ENCODE measurements at places on chromosomes 4 and X.

- DNase-seq, result no peak
Measured at GRCh38 chr4:35938936-35939335, 305.4 kb downstream of the ARAP2 start.

- DNase-seq, result no peak
Measured at GRCh38 chr4:188015025-188015940, 19.7 kb downstream of the ZFP42 start.

GRCh38 chrX:120731386-120731785 is 101.5 kb upstream of the C1GALT1C1 start:
- no peak for DNase-seq

- no peak for DNase-seq
Measured at GRCh38 chr4:154593868-154594267, 3.3 kb upstream of the FGA start.

DNA sequence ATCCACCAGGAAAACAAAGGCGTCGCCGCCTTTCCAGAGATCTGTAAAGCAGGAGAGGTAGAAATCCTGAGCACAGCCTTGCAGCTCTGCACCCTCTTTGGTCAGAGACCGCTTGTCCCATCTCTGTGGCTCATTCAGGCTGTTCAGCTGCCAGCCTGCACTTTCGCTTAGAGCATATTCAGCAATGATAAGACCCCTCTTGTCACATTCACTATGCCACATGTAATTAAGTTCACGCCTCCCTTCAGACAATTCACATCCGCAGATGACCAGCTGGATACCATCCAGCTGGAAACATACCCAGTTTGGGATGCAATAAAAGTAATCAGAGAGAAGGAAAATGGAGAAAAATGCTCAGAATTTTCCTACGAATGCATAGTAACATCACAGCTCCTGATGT is 335.4 kb downstream of the UNC5C start:
- DNase-seq, result no peak

DNA sequence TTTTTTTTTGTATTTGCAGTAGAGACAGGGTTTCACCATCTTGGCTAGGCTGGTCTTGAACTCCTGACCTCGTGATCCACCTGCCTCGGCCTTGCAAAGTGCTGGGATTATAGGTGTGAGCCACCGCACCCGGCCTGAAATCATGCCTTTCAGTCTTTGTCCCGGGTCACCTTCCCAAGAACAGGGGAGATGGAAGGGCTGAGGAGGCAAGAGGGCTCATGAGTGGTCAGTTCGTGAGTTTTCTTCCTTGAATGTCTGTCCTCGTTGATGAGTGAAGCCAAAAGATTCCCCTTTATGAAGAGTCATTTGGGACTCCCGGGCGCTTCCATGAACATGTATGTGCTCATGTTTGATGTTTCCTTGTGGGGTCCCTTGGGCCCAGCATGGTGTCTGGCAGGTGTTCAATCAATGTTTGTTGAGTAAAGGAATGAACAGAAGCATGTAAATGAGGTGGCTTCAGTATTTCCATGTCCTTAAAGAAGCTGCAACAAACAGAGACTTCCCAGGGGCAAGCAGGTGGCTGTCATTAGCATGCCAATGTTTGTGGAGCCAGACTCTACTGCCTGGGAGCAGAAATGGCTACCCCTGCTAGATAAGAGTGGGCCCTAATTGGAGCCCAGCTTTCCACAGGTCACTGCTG is 3.4 kb upstream of the SEPTIN6 start:
- no peak for DNase-seq

DNA sequence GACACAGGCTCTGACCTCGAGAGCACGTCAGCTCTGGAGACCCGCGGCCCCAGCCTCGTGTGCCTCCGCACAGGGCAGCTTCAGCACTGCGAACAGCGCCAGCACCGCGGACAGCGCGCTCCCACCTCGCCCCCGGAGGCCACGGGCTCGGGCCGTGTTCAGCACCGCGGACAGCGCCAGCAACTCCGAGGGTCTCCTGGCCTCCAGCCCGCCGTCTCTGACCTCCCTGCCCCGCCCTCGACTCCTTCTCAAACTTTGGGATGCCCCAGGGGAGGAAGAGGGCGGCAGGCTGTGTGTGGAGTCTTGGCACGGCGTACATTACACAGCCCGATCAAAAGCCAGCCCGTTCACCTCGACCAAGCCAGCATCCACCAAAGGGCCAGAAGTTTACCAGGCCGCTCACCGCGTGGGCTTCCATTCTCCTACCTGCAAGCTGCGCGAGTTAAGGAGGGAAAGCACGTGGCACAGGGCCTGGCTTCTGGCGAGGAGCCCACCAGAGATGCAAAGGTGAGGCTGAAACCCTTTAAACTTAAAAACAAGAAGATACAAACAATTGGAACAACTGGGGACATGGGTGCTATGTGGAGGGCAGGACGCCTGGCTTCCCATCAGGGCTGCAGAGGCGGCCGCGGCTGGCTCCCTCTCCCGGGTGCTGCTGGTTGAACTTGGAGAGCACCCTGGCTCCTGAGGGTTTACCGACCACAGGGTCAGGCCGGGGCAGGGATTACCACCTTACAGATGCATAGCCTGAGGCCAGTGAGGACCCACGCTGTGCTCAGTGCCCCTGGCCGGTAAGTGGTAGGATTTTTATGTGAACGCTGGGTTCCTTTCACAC is 4.5 kb upstream of the NKX1-1 start:
- DNase-seq, result no peak

DNA sequence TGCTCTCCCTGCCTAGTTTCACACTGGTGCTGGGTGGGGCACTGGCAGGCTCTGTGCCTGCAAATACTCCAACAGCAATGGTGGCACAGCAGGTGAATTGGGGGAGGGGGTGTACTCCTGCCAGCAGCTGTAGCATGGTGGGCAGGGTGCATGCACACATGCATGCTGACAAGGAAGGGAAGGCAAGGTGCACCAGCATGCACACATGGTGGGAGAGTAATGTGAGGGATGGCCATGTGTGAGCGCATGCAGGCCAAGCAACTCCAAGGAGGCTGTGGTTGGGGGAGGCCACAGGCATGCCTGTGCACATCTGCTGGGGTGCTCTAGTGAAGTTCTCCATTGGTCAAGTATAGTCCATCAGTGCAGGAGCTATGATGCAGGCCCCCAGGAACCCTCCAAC is 54.5 kb upstream of the INPP4B start:
- no peak for DNase-seq

- no peak for DNase-seq
Measured at GRCh38 chr4:10841697-10842096, 157.1 kb upstream of the CLNK start.

- DNase-seq, result no peak
Measured at GRCh38 chrX:2696698-2697215, 5.7 kb downstream of the CD99 start.

GRCh38 chrX:139203651-139204570 is 326.6 kb upstream of the F9 start:
- DNase-seq, result no peak

DNA sequence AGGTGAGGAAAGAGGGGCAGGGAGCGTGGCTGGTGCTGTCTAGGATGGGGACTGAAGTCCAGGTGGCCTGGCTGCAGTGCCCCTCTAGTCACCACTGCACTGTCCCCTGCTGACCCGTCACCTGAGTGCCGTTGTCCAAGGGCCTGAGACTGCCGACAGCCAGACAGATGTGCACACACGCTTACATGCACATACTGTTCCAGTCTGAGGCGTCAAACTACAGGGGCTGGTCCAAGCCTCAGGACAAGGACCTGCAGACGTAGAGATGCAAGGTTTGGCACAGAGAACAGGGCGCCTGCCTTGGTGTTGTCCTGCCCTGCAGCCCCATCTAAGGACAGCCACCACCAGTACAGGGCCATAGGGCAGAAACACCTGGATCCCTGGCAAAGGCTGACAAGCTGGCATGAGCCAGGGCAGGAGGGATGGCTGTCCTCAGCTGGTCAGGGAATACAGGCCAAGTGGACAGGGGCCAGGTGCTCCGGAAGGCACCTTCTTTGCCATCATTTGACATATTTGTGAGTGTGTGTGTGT is 1.7 kb downstream of the SLC2A9 start:
- DNase-seq, result no peak

GRCh38 chr4:38145741-38146140 is 185.5 kb downstream of the PTTG2 start:
- DNase-seq, result no peak

DNA sequence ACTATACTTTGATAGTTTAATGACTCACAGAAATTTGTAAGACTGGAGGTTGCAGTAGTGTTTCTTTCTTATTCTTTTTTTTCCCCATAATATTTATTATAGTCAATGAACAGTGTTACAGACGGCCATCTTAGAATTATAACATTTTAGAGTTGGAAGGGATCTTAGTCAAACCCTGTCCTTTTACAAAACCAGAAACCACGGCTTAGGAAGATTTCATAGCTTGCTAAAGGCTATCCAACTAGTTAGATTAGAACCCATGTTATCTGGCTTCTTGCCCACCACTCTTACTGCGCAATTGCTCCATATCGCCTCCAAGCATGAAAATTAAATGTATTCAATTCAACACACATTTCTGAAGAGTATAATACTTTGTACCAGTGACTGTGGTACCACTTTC is 1.1 kb downstream of the XIAP start:
- no peak for DNase-seq

DNA sequence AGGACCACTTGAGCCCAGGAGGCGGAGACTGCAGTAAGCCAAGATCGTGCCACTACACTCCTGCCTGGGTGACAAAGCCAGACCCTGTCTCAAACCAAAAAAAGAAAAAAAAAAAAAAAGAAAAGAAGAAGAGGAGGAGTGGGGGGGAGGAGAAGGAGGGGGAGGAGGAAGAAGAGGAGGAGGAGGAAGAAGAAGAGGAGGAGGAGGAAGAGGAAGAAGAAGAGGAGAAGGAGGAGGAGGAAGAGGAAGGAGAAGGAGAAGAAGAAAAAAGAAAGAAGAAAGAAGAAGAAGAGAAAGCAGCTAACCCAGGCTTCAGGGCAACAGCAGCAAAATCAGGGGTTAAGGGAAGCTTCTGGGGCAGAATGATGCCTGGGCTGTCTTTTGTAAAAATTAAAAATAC is 27.5 kb downstream of the VMA21 start:
- no peak for DNase-seq

- DNase-seq, result no peak
Measured at GRCh38 chr4:8391972-8392371, 48.6 kb downstream of the ACOX3 start.

- no peak for DNase-seq
Measured at GRCh38 chr4:8403976-8404375, 36.5 kb downstream of the ACOX3 start.

DNA sequence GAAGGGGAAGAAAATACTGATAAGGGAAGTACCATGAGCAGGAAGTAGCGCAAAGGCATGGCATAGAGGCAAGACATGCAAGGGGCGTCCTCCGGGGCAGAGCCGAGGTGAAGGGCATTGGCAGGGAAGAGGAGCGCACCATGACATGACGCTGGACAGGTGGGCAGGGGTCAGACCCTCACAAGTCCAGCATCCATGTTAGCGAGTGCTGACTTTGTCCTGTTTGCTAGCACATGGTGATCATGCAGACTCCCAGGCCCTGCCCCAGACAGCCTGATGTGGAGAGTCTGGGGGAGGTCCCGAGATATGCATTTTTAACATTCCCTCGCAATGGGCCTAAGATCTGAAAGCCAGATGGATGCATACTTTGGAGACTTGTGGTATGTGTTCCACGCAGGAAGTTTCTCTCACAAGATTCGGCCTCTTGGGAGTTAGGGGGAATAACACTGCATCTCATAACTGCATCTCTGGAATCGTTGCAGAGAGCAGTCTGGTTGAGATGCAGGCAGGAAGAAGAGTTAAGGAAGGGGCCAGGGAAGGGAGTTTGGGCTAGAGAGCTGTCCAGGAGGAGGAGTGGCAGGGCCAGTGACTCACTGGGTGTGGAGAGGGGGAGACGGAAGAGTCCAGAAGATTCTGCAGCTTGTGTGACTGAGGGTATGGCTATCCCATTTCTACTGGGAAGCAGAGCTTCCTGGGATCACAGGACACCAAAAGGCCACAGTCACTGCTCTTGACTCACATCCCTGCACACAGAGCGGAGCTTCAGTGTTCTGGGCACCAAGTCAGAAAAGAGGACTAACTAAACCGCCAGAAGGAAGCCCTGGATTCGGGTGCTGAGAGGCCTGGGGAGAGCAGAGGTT is 59.7 kb downstream of the FAM184B start:
- DNase-seq, result no peak

- no peak for DNase-seq
Measured at GRCh38 chr4:13521047-13521446, 23.3 kb downstream of the NKX3-2 start.

GRCh38 chr4:88761861-88762523 is 64.4 kb upstream of the NAP1L5 start:
- no peak for DNase-seq

DNA sequence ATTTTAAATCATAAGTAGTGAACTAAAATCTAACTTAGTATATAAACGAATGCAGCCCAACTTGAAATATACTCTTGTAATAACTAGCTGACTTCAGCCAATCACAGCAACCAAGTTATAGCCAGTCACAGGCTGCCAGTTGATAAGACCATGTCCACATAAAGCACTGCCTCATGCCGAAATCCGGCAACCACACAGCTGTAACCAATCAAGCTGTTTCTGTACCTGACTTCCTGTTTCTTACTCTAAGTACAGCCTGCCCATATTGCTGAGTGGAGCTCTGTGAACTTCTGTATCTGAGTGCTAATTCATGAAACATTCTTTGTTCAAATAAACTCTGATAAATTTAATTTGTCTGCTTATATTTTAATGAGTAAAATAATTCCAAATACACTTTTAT is 805.3 kb upstream of the EPHA5 start:
- DNase-seq, result no peak

DNA sequence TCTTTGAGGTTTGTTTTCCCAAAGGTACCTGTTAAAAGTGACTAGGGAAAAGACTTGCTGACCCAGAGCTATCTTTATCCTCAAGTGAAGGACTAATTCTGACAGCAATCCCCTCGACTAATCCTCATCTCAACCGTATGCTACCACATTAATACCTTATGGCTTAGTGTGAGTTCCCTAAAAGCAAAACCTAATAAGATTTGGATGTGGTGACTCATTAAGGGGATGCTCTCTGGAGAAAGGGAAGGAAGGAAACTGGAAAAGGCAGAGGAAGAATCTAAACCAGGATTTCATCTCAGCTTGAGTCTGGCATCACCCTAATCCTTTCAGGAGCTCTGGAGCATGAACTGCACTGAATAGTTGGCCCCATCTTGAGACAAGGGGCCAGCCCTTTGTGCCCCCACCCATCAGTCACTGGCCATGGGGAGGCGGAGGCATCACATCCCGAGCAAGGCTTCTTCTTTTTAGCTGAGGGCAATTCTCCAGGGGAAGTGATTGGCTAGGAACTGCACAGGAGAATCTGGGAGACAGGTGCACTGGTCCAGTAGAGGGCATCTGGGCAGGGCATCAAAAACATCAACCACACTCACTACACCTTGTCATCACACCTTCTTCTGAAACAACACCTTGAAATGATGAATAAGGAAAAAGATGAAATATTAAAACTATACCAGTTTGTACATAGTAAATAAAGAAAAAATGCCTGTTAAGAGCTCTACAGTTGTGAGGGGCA is 6.9 kb upstream of the BBS7 start:
- no peak for DNase-seq
